GM12864 (cell line): ENCODE measurements at places on chromosomes 7 and 10.

DNA sequence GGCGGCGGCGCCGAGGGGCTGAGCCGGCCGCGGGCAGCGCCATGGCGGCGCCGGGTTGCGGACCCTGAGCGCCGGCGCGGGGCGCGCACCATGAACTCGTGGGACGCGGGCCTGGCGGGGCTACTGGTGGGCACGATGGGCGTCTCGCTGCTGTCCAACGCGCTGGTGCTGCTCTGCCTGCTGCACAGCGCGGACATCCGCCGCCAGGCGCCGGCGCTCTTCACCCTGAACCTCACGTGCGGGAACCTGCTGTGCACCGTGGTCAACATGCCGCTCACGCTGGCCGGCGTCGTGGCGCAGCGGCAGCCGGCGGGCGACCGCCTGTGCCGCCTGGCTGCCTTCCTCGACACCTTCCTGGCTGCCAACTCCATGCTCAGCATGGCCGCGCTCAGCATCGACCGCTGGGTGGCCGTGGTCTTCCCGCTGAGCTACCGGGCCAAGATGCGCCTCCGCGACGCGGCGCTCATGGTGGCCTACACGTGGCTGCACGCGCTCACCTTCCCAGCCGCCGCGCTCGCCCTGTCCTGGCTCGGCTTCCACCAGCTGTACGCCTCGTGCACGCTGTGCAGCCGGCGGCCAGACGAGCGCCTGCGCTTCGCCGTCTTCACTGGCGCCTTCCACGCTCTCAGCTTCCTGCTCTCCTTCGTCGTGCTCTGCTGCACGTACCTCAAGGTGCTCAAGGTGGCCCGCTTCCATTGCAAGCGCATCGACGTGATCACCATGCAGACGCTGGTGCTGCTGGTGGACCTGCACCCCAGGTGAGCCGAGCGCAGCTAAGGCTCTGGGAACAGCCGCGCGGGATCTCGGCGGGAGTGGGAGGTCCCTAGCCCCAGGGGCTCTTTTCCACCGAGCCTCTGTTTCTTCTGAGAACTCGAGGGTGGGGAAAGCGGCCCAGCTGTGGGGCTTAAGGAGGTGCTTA lies at the start of gene GPR26:
Gene GPR26 (plus strand): TSS at position 38 of the 919 bp plus-strand sequence. CDS start 53 bp downstream, at position 91.
- no peak for DNase-seq

- DNase-seq: no peak
Observed at GRCh38 chr10:85863301-85864172, 503.1 kb downstream of the GRID1 start.

DNA sequence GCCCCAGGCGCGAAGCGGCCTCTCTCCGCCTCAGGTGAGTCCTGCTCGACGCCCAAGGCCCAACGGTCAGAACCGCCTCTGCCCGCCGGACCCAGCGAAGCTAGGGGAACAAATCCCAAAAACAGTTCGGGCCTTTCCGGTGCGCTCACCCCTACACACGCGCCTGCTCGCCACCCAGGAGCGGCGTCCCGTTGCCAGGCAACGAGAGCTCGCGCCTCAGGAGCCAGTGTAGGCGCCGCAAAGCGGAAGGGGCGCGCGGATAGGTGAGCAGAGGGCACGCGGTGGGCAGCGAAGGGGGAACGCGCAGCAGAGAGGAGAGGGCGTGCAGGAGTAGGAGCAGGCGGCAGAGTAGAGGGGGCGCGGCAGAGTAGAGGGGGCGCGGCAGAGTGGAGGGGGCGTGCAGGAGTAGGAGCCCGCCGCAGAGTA lies at the start of the genes DYDC1 and DYDC2:
Gene DYDC1 (minus strand): TSS at position 193 of the 426 bp plus-strand sequence. CDS start 4,154 bp downstream, outside the sequence.
Gene DYDC2 (plus strand): TSS at position 219 of the 426 bp plus-strand sequence. CDS start 5,663 bp downstream, outside the sequence.
- DNase-seq: no peak

DNA sequence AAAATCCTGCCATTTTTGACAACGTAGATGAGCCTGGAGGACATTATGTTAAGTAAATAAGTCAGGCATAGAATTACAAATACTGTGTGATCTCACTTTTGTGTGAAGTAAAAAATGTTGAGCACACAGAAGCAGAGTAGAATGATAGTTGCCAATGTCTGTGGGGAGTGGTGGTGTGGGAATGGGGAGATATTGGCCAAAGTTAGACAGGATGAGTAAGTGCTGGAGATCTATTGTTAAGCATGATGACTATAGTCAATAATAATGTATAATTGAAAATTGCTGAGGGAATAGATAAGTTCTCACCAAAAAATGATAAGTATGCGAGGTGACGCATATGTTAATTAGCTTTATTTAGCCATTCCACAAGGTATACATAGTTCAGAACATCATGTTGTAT lies 92.0 kb downstream of the GPR85 start:
- no peak for DNase-seq

DNA sequence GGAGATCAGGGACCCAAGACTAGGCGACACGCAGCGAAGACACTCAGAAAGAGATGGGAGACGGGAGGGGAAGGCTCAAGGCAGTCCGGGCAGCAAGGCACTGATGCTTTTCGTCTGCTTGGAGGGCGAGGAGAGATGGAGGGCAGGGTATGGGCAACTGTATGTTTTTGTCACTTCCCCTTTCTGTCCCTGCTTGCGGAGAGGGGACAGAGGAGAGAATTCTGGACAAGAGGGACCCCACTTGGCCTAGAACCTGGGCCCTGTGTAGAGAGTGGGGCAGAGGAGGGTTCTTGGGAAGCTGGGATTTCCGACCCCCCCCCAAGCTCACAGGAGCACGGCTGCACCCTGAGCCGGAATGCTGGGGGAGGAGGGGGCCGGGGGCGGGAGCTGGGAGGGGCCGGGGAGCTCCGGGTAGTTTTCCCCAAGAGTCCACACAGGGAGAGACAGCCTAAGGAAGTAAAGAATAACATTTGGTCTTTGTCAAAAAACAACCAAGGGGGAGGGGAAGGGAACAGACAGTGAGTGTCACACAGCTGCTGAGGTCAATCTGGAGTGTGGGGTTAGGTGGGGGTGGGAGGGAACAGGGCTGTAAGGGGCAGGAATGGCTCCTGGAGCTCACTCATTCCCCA lies 1.8 kb downstream of the LRCH4 start:
- DNase-seq: no peak

DNA sequence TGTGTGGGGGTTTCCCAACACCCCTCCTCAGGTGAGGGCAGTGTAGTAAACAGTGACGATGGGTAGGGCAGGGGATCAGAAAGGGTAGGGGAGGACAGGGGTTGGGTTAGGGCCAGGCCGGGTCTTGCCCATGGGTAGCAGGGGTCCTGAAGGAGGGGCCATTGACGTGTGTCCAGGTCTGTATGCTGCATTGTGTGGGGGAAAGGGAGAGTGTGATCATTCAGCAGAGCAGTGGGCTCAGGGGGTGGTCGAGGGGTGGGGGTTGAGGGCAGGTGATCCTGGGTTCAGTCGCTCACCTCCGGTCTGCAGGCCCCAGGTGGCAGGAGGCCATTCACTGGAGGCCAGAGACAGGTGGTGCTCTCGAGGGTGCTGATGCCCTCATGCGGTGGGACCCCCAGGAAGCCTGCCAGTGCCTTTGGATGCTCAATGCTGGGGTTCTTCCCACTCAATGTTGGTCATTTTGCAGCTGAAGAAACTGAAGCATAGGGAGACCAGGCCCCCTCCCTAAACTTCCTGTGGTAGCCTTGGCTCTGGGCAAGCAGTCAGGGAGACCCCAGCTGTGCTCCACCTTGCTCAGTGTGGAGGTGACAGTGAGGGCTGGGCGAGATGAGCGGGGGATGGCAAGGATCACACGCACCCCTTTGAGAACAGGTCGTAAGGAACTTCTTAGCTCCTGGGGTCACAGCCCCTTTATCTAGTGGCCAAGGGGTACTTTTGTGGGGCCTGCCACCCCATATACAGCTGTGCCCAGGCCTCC lies 48.8 kb upstream of the CAMK2B start:
- DNase-seq: no peak

DNA sequence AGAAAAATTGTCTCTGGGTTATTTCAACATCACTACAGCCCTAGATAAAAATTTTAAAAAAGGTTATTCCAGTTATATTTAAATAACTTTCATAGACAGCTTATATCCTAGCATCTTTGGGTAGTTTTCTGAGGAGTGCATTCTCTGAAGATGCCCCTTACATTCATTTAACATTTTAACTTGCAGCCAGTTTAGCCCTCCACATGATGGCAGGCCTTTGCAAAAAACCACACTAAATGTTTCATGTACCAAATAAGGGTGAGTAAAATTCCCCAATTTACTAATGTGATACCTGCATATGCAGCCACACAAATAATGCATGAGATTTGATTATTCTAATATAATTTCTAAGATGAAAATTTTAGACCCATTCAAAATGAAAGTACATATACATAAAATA lies 108.4 kb upstream of the ZWINT start:
- DNase-seq: no peak

GRCh38 chr7:77455321-77455720 lies 39.2 kb upstream of the GSAP start:
- DNase-seq: no peak

DNA sequence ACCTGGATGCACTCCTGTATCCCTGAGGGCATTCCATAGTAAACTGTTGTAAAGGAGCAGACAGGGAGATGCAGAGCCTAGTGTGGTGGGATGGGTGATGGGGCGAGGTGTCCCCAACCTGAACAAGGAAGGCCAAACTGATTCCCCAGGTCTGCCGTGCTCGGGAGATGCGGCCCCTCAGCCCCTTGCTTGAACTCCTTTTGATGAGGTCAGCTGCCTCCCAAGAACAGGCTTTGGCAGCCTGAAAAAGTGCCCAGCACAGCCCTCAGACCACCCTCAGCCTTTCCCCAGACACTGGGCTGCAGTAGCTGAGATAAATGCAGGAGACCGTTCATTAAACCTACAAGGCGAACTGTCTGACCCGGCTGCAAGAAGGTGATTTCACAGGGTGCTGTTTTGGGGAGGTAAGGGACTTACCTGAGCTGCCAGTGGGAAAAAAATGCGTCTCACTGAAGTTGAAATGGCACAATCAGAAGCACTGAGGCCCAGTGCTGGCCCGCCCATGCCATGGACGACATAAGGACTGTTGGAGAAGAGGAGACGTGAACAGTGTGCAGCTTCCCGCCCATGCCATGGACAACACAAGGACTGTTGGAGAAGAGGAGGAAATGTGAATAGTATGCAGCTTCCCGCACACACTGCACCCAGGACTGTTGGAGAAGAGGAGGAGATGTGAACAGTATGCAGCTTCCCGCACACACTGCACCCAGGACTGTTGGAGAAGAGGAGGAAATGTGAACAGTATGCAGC lies 148.4 kb upstream of the FAM20C start:
- DNase-seq: no peak

- DNase-seq: no peak
Observed at GRCh38 chr10:78000956-78001472, 28.3 kb downstream of the POLR3A start.

- DNase-seq: no peak
Observed at GRCh38 chr7:80362010-80362618, 149.8 kb downstream of the GNAT3 start.

GRCh38 chr7:38694326-38694725 lies 63.2 kb upstream of the AMPH start:
- no peak for DNase-seq

DNA sequence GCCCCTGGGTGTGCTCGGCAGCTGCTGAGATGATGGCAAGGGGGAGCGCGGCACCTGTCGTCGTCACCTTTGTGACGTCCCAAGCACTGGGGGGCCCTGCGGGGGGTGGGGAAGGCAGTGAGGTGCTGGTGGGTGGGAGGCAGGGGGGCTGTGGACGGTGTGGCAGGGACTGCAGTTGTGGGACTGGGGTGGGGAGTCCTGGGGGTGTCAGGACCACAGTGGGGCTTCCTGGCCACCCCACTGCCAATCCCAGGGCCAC lies 82.2 kb downstream of the DNAJB6 start:
- DNase-seq: no peak

DNA sequence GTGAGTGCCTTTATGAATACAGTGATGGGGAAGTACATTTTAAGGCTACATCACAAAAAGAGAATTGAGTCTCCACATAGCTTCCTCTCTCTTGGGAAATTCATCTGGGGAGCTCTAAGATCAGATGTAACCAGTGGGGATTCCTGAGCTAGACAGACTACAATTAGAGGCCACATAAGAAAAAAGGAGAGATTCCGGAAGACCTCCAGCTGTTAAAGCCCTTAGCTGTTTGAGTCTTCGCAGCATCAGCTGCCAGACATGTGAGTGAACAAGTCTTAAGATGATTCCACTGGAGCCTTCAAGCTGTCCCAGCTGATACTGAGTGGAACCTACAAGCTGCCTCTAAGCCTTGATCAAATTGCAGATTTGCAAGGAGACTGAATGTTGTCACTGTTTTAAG lies 448.5 kb downstream of the NXPH1 start:
- DNase-seq: no peak

GRCh38 chr7:52741670-52742290 lies 293.7 kb upstream of the POM121L12 start:
- DNase-seq: no peak

GRCh38 chr10:116669832-116670644 lies 49.3 kb downstream of the PNLIPRP2 start:
- DNase-seq: no peak

DNA sequence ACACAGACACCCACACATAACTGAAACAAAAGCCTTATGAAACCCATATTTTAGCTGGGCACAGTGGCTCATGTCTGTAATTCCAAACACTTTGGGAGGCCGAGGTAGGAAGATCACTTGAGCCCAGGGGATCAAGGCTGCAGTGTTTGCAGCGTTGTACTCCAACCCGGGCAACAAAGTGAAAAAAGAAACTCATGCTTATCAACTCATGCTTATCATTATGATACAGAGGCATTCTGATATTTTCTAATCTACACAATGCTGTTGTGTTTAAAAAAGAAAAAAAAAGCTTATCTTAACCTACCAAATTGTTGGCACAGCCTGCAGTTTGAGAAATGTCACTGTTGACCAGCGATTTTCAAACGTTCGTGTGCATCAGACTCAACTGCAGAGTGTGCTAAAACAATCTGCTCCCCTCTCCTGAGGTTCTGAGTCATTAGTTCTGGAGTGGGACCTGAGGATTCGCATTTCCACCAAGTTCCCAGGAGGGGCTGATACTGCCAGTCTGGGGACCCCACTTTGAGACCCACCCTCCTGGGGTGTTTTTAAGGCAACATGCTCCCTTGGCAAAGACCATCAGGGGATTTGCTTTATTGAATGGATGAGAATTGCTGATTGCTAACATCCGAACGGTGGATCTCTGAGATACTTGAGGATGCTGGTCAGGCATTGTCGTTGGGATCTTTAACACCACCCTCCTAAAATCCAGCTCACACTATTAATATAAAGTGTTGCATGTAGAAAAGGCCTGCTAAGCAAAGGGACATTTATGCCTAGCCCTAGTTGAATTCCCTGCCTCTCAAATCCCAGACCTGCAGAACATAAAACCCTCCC lies 16.2 kb downstream of the CHST3 start:
- DNase-seq: no peak

DNA sequence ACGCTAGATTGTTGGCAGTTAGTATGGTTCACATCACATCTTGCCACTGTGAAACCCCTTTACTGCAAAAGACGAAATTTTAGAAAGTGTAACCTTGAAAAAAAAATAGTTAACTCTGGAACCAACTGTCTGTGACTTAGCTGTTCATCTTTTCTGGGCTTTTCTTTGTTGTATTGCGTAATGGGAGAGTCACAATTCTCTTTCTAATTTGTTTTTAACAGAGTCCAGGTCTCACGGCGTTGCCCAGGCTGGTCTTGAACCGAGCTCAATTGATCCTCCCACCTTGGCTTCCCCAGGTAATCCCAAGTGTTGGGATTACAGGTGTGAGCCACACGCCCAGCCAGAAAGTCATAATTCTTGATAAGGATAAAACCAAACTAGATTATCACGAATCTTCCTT lies 14.5 kb downstream of the UBE3C start:
- DNase-seq: no peak
